ENCODE measurements at places on chromosomes 11 and 22.

GRCh38 chr11:118304227-118304567, 333 bp upstream of the CD3E start:
- DNase-seq = no peak

GRCh38 chr11:20511982-20512381, 87.4 kb upstream of the SLC6A5 start:
- DNase-seq = peak; percentile 20

DNA sequence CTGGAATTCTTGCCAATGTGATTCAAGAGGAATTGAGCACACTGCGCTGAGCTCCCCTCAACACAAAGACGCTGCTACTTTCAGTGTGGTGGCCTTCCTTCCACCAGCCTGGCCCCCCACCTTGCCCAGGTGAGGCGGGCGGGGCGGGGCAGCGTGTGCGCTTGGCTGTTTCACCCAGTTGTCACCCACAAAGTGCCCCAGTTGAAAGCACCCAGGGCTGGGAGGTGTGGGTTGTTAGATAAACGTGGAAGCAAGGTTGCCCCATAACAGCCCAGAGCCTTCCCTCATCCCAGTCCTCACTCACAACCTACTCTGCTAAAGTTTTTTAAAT, 43.1 kb downstream of the CACNG2 start:
- no peak for DNase-seq

- DNase-seq = no peak
These were observed 670.0 kb upstream of the CCDC90B start for GRCh38 chr11:83956119-83956697.

GRCh38 chr11:124193221-124194010, 10.3 kb downstream of the OR10D3 start:
- no peak for DNase-seq

DNA sequence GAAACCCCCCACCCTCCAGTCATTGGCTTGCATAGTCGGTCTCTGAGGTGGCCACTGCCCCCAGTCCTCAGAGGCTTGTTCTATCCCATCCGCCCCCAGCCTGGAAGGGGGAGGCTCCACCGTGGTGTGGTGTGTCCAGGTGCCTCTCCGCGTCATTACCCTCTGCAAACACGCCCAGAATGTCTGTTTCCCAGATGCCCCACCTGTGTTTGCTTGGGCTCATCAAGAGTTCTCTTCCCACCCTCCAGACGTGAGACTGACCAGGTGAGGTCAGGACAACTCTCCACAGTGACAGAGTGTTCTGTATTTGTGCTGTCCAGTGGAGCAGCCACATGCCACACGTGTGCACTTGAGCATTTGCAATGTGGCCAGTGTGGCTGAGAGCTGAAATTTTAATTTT, 24.9 kb downstream of the LRRC10B start:
- DNase-seq = peak; percentile 15

- no peak for DNase-seq
These were observed 637 bp upstream of the ZBTB16 start for GRCh38 chr11:114058871-114059277.

- no peak for DNase-seq
These were observed 220.3 kb downstream of the DLG2 start for GRCh38 chr11:85406841-85407240.

DNA sequence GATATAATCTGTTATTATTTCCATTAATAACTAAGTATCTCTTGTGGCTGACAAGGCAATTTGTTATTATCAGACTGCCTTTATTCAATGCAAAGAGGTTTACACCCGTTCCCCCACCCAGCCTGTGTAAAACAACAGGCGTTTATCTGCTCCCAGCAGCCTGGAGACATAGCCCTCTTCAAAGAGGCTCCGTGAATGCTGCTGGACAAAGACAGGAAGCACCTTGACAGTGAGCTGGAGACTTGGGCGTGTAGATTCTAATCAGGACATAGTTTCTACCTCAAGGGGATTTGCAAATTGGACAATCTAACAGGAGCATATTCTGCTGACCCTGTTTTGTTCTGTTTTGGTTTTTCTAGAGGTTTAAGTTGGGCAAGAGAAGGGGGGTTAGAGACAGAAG, 733.0 kb upstream of the KIRREL3 start:
- DNase-seq = no peak

GRCh38 chr11:73140213-73141030, 1.7 kb downstream of the FCHSD2 start:
- DNase-seq = peak; percentile 64

DNA sequence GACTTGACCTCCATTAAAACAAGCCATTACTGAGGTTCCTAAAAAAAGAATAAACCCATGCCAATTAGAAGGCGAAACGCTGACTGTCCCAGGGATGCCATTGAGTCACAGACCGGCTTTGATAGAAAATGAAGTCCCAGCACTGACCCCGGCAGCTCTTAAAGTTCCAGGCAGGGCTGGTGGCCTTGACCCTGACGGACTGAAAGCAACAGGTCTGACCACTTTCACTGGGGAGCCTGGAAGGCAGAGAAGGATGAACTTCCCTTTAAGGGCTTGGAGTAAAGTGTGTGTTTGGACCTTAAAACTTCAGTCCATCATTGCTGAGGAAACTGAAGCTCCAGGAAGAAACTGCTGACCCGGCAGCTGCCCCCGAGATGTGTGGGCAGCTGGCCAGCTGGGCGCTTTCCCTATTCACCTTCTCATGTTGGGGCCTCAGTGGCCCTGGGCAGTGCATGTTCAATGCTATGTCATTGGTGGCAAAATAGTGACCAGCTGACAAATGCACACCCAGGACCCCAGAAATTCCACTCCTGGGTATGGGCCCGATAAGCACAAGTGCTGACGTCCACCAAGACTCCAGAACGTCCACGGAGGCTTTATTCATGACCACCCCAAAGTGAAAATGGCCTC, 18.9 kb upstream of the EFCAB6 start:
- DNase-seq = no peak

DNA sequence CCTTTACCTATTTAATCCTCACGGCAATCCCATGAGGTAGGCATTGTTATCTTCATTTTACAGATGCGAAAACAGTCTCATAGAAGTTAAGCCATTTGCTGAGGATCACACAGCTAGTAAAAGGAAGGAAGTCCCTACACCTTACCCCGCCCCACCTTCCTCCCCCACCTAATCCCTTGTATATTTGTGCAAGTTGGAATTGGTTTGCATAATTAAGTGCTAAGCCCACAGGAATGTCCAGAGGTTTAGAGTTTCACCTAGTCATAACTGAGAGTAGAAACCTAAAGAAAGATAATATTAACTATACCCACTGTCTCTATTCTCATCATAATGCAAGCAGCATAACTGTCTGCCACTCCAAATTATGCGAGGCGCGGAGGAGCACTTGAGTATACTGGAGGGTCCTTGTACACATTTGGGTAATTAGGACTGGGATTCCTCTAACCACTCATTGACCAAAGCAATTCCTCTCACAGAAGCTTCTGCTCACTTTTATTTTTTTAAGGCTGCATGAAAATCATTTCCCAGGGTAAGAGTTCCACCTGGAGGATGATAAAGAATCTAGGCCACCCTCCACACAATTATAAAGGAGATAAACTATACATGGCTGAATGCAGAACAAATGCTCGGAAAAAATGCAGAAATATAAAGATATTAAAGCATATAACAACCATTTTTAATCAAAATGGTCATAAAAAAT, 199.9 kb downstream of the FAM181B start:
- no peak for DNase-seq

- DNase-seq = no peak
These were observed 12.6 kb upstream of the NECTIN1 start for GRCh38 chr11:119741369-119742262.

- DNase-seq = peak; percentile 31
These were observed 44.2 kb downstream of the LMO1 start for GRCh38 chr11:8219257-8220021.

DNA sequence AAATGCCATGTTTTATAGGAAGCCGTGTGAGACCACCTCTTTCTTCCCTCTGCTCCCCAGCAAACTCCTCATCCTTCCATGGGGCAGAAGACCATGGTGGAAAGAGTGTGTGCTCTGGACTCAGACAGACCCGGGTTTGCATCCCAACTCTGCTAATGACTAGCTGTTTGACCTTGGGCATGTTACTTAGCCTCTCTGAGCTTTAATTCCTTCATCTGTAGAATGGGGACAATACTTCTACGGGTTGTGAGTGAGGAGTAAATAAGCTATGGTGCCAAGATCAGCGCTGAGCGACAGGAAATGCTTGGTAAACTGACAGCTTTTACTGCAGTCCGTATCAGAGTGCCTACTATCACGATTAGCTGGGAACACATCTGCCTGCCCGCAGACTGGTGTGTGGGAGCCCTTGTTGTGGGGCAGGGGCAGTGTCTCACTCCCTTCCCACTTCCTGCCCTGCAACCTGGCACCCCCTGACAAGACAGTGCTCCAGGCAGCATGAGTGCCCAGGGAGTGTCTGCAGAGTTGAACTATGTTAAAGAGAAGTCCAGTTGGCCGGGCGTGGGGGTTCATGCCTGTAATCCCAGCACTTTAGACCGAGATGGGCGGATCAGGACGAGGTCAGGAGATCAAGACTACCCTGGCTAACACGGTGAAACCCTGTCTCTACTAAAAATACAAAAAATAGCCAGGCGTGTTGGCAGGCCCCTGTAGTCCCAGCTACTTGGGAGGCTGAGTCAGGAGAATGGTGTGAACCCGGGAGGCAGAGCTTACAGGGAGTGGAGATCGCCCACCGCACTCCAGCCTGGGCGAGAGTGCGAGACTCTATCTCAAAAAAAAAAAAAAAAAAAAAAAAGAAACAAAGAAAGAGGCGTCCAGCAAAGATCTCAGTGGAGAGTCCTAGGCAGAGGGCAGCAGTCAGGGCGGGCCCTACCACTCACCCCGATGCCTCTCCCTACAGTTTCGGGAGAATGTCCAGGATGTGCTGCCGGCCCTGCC, 2.2 kb downstream of the SEC14L2 start:
- no peak for DNase-seq

- no peak for DNase-seq
These were observed 57.3 kb upstream of the CEP295 start for GRCh38 chr11:93604008-93604660.

GRCh38 chr11:95296621-95297025, 65.6 kb upstream of the SESN3 start:
- peak; percentile 93 for DNase-seq
